ENCODE measurements at places on chromosomes 1 and 21.

DNA sequence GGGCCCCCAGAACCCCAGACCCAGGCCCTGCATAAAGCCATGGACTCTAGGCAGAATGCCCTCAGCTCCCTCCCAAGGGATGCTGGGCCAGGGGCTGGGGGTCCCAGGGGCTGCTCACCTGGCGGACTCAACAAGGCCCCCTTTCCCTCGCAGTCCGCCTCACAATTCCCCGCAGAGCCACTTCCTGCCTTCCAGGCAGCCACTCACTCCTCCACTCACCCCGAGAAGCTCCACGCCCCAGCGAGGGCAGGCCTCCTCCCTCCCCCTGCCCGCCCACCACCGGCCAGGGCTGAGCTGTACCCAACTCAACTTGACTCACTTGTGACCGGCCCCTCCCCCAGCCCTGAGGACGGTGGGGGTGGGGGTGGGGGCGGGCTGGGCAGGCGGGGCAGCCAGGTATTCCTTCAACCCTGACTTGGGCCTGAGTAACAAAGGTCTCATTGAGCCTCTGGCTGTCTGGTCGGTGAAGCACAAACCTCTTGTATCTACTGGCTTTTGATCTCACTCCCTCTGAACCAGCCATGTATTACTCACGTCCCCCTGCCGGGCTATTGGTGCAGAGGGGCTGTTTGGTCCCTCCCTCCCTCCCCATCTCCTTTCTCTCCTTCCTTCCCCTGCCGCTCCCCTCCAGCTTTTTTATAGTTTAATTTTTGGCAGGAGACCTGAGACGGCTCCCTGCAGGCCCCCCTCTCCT lies 5.9 kb downstream of the BLACAT1 start:
- DNase-seq = no peak

DNA sequence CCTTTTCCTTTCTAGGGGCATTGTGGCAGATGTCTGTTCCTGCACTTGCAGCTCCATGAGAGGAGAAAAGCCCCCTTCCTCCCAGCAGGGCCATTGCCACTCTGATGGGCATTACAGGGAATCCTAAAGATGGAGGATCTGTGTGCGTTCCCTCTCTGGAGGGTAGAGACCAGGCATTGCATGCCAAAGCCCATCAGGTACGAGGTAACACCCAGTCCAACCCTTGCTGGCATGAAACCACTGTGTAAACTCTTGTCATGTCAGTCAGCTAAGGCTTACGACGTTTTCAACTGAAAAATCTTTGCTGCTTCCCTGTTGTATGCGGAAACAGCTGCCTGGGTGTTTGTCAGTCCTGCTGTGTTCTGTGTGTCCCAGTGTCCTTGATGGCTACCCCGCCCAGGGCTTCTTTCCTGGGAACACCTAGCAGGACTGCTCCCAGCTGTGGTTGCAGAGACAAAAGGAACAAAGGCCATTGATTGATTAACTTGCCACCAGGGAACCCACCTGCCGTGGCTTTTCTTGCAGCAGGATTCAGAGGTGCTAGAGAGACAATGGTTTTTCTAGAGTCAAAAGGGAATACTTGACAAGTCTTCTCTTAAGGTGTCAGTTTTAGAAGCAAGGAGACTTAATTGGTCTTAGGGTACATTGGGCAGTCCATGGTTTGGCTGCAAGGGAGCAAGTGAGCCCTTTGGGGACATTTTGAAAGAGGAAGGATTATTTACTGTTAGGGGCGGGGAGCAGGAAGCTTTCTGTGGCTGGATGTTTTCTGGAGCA lies 24.6 kb downstream of the B3GALT5 start:
- no peak for DNase-seq

GRCh38 chr1:228088586-228089498 lies 6.3 kb downstream of the ARF1 start:
- no peak for DNase-seq

- no peak for DNase-seq
Measured at GRCh38 chr1:81804312-81804711, 3.6 kb downstream of the ADGRL2 start.

Measured in activated CD8-positive, alpha-beta memory T cell treated with anti-CD3 and anti-CD28 coated beads for 1 hour (primary cell).